Esophagus muscularis mucosa (tissue), 4 donors: ENCODE measurements at places on chromosomes 5 and 9.
A peak's percentile ranks its signal among the peaks of the same experiment; 100 is the strongest.

- DNase-seq = no peak
Observed at GRCh38 chr5:10448754-10449360, 7.2 kb downstream of the ROPN1L start.

DNA sequence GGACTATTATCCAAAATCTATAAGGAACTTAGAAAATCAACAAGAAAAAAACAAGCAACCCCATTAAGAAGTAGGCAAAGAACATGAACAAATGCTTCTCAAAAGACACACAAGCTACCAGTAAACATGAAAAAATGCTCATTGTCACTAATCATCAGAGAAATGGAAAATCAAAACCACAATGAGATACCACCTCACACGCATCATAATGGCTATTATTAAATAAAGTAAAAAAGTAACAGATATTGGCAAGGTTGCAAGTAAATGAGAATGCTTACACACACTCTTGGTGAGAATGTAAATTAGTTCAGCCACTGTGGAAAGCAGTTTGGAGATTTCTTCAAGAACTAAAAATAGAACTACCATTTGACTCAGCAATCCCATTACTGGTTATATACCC, 167.0 kb upstream of the DMRTA1 start:
- no peak for DNase-seq

DNA sequence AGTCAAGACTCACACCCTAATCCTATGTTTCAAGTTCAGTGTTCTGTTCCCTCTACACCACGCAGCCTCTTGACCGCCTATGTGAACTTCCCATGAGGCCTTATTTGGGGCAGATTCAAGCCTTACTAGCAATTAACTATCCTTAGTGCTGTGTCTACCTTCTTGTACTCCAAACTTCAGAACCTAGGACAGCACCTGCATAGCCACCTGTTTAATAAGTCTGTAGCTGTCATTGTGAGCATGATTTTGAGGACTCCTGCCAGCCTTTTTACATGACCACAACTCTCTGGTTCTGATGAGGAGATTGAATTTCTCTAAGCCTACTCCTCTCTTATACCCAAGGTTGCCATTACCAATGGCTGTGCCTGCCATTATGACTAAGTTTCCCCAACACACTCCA, 50.8 kb upstream of the PCSK1 start:
- DNase-seq = no peak

DNA sequence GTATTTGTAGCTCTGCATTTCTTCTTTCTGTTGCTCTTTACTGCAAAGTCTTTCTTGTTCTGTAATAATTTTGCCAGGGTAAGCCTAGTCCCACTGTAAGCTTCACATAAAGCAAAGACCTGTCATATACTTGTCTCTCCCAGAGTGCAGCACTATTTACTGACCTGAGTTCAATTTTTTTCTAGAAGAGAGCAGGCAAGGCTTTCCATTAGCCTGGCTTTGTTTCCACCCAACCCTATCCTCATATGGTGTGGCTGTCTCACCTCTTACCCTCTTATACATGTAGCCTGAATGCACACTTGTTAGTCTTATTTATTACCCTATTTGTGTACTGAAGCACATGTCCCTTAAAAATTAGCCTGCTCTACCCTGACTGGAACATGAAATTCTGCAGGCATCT, 170.4 kb downstream of the EFNA5 start:
- DNase-seq = no peak

DNA sequence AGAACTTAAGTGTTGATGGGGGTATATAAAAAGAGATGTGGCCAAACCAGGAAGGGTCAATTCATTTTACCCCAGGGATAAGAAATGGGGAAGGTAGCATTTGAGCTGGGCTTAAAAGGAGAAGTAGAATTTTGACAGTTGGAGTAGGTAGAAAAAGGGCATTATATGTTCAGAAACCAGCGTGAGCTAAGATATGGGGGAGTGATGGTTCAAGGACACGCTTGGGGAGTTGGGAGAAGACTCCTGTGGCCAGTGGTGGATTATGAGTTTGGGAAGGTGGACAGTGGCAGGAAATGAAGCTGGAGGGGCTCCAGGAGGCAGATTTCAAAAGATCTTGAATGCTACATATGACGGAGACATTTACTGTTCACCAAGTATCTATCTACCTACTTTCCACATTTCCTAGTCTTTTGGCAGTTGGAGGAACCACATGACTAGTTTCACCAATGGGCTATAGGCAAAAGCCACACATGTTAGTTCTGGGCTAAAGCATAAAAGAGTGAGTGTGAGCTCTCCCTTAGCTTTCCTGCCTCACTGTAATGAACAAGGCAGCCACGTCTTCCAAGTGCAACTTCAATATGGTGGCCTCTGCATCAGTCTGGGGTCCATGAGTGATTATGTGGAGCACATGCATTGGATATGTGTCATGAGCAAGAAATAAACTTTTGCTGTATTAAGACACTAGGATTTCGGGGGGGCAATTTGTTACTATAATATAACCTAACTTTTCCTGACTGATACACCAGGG, 15.7 kb upstream of the GSN start:
- DNase-seq = no peak

- no peak for DNase-seq
Observed at GRCh38 chr5:14712131-14712530, 47.6 kb downstream of the OTULIN start.

- DNase-seq = no peak
Observed at GRCh38 chr5:115514220-115514619, 30.4 kb downstream of the FEM1C start.

GRCh38 chr5:150729859-150730258, 29.0 kb downstream of the DCTN4 start:
- no peak for DNase-seq

GRCh38 chr5:113246361-113246870, 188.4 kb downstream of the TSSK1B start:
- no peak for DNase-seq

DNA sequence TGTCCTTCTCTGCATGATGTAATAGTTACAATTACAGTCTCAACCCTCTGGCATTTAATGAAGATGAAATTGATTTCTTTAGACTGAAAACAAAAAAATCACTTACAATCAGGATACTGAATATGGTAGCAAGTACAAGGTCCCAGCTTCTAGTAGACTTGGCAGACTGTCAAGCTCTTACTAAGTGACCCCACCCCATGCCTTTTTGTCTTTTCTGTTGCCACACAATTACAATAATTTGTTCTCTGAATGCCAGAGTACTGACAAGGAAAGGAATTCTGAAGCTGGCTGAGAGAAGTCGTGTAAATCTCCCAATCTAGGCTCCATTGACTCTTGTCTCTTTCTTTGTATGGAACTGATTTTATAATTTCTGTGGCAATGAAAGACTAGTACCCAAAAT, 154.2 kb downstream of the TMC1 start:
- no peak for DNase-seq

DNA sequence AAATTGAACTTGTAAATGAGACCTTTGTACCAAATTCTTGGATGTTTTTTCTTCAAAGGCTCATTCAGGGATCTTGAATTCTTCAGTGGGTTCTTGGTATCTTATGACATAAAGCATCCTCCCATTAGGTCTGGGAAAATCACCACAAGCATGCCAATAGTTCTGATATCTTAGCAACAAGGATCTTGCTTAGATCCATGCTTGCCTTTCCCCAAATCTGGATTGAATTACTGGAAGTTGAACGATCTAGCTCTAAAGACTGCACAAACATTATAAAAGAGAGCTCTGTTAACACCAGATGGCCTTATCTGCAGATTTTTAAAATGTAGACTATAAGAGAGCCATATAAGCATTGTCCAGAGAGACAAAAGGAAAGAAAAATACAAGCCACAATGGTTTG, 266.3 kb downstream of the RAB3C start:
- no peak for DNase-seq

DNA sequence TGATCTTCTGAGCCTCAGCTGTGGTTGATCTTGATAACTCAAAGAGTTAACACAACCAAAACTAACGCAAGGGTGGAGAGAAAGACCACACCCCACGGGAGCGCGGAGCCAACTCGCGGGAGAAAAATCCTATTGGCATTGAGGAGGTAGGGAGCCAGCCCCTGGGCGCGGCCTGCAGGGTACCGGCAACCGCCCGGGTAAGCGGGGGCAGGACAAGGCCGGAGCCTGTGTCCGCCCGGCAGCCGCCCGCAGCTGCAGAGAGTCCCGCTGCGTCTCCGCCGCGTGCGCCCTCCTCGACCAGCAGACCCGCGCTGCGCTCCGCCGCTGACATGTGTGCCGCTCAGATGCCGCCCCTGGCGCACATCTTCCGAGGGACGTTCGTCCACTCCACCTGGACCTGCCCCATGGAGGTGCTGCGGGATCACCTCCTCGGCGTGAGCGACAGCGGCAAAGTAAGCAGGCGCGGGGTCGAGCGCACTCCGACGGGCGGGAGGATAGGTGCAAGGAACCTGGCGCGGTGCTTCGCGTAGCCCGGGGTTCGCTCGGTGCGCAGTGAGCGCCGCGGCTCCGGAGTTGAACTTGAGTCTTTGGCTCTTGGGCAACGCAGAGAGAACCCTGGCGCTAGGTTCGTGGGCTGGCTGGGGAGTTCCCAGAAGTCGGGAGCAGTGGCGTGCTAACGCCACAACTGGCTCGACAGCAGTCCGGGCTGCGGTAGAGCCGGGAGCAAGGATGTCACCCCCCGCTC, at the start of gene GDA:
Gene GDA (plus strand): TSS at position 210 of the 745 bp plus-strand sequence. CDS start 120 bp downstream, at position 330.
- no peak for DNase-seq

DNA sequence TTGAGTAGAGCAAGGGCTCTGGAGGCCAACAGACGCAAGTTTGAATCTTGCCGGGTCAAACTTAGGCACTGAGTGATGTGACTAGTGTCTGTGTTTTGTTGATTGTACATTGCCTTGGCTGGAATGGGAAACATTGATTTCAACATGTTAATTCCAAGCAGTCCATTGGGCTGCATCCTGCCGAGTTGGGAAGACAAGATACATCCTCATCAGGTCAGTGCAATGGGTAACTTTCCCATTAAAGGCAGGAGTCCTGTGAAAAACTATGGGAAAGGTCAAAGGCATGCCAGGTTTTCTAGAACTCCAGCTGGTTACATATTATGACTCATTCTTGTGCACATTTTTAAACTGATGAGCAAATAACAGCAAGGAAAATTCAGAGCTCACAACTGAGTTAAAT, 126.5 kb upstream of the ABCA1 start:
- no peak for DNase-seq

GRCh38 chr9:136626740-136627642, 35.7 kb upstream of the EGFL7 start:
- no peak for DNase-seq

- no peak for DNase-seq
Observed at GRCh38 chr9:132721661-132722060, 51.4 kb downstream of the GTF3C4 start.

DNA sequence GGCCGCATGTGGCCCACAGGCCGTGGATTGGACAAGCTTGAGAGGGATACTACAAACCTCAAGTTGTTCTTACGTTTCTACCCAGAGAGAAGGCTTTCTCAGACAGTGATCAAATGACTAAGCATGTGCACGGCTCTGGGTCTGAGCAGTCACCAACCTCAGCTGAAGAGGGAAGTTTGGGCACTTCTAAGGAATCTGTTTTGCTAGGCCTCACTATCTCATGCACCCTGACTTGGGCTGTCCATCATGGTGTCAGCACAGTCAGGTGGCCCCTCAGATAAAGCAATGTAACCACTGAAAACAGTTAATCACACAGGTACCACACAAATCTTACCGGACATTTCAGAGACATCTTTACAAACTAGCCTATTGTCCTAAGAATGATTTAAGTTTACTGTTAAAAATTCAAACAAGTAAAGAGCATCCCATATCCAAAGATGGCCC, 24.6 kb downstream of the CSF2 start:
- DNase-seq = no peak

DNA sequence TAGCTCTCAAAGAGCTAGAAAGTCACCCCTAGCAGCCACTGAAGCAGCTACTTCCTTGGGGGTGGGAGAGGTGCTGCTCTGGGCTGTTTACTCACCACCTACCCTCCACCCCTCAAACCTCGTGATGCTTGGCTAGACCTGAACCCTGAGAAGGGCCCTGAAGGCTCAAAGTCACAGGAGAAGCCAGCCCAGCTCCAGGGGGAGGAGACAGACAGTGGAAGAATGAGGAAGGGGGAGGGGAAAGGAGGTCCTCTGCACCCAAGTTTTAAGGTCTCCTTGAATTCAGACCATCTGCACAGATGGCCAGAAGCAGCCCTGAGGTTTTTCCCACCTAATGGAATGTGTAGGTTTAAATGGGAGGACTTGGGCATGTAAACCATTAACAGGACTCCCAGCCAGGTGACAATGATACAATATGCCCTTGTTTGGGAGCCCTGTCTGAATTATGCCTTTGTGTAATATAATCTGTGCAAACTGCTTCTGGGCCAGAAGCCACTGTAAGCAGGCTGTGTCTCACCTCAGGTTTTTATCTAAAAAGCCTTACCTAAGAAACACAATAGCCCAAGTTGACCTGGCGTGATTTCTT, 180.5 kb downstream of the PIK3R1 start:
- DNase-seq = no peak

DNA sequence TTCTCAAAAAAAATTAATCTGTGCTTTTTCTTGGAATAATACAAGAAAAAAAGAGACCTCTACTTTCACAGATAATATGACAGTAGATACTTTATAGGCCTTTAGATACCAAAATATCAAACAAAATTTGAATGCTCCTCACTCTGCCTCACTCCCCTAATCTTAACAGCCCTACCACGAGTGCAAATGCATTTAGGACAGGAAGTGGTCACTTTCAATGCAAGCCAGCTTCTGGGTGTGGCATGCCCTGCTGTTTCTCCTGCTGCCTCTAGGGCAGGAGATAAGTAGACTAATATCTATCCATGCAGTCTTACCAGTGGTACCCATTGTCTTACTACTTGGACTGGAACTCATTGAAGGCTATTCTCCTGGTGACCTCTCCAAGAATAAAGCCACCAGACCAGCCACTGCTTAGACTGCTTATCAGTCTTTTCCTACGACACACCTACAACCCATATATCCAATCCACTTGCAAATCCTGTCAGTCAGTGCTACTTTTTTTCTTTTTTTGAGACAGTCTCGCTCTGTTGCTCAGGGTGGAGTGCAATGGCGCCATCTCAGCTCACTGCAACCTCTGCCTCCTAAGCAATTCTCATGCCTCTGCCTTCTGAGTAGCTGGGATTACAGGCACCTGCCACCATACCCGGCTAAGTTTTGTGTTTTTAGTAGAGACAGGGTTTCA, 23.0 kb downstream of the FRRS1L start:
- peak; percentile 60 for DNase-seq

GRCh38 chr5:1008451-1009358, at the start of gene NKD2:
TSS of gene NKD2 (plus strand) at chr5:1008802. CDS start at chr5:1009058, 256 bp downstream.
- no peak for DNase-seq
